ENCODE measurements at places on chromosomes 12 and 14. TPM values are rescaled to one million over a fixed set of nuclear protein-coding genes. Genes with fewer than 3 reads are reported as not detected.

Gene SLC6A13
- 5.0 TPM for total RNA-seq

DNA sequence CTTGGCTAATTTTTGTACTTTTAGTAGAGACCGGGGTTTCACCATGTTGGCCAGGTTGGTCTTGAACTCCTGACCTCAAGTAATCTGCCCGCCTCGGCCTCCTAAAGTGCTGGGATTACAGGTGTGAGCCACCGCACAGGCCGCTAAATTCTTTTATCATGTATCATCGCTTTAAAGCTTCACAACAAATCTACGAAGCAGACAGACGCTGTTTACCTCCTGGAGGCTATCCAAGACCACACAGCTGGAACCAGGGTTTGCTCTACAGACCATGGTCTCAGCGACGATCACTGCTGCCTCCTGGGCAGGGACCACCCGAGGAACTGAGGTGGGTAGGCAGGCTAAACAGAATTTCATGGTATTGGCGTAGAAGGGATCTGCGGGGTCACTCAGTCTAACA, 27.2 kb downstream of the KRT80 start:
- H3K27me3 ChIP-seq = no peaks in the 10 kb centered on the region
- no peak for DNase-seq
- H3K36me3 ChIP-seq = no peaks in the 10 kb centered on the region
- peaks cover 20% of the 10 kb centered on the region for H3K4me1 ChIP-seq
- no peak overlapping the region for H3K4me3 ChIP-seq

- H3K27ac ChIP-seq = no peak overlapping the region
- H3K27me3 ChIP-seq = no peaks in the 10 kb centered on the region
- peaks cover 9% of the 10 kb centered on the region for H3K36me3 ChIP-seq
- no peak overlapping the region for H3K4me3 ChIP-seq
- no peak for DNase-seq
Measured at GRCh38 chr12:82414044-82414443, 55.7 kb downstream of the METTL25 start.

- H3K27me3 ChIP-seq = peaks cover 4% of the 10 kb centered on the region
- DNase-seq = no peak
- no peaks in the 10 kb centered on the region for H3K4me1 ChIP-seq
- no peak overlapping the region for H3K4me3 ChIP-seq
- H3K36me3 ChIP-seq = no peaks in the 10 kb centered on the region
Measured at GRCh38 chr12:5480218-5480937, 48.5 kb downstream of the NTF3 start.

- H3K27ac ChIP-seq = no peak overlapping the region
- no peaks in the 10 kb centered on the region for H3K27me3 ChIP-seq
Measured at GRCh38 chr12:10358131-10358530, 31.7 kb downstream of the KLRK1 start.

Gene CHFR
- 43.6 TPM for total RNA-seq

Gene TGM1
- total RNA-seq = 5.9 TPM

- no peak overlapping the region for H3K4me3 ChIP-seq
- no peak overlapping the region for H3K27ac ChIP-seq
- H3K36me3 ChIP-seq = no peaks in the 10 kb centered on the region
- H3K4me1 ChIP-seq = no peaks in the 10 kb centered on the region
- H3K27me3 ChIP-seq = no peaks in the 10 kb centered on the region
- peak; percentile 72 for DNase-seq
Measured at GRCh38 chr12:11486623-11487444, 91.5 kb upstream of the PRB2 start.

DNA sequence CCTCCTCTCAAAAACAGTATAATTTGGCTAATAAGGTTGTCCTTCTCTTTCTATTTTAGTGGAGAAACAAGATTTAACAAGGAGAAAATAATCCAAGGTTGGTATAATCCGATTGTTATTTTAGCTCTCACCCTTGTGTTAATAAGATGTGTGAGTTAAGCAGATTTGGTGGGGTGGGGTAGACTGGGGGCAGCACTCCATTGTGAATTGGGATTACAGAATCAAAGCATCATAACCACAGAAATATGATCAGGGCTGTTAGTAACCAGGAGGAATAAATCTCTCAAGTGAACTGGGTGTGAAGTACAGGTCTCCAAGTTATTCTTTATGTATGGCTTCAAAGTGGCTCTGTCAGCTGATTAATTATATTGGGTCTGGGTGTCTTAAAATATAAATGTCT, 10.2 kb downstream of the TIGAR start:
- H3K27ac ChIP-seq = no peak overlapping the region

- H3K27ac ChIP-seq = no peak overlapping the region
- H3K27me3 ChIP-seq = no peaks in the 10 kb centered on the region
- no peaks in the 10 kb centered on the region for H3K4me1 ChIP-seq
- H3K36me3 ChIP-seq = no peaks in the 10 kb centered on the region
- no peak for DNase-seq
- no peak overlapping the region for H3K4me3 ChIP-seq
Measured at GRCh38 chr14:30884901-30885300, 10.5 kb downstream of the COCH start.

DNA sequence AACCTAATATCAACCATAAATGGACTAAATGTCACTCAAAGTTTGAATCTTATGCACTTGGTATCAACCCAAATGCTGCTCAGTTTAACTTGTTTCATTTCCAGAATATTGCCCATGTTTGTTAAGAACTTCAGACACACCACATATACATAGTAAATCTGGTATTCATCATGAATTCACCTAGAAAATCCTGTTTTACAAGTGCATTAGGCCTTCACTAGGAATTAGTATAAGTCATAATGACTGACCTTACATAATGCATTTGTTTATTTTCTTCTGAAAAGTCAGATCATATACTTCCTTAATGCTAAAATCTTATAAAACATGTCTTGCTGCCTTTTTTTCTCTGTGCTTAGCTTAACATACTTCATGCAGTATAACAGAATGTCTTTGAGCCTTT, 66.1 kb downstream of the ABCD2 start:
- no peak overlapping the region for H3K27ac ChIP-seq
- H3K4me1 ChIP-seq = no peaks in the 10 kb centered on the region
- no peaks in the 10 kb centered on the region for H3K27me3 ChIP-seq
- no peaks in the 10 kb centered on the region for H3K36me3 ChIP-seq
- H3K4me3 ChIP-seq = no peak overlapping the region

Gene EPYC
- not detected for total RNA-seq

- H3K4me1 ChIP-seq = no peaks in the 10 kb centered on the region
- no peak overlapping the region for H3K27ac ChIP-seq
- H3K4me3 ChIP-seq = no peak overlapping the region
- peaks cover 3% of the 10 kb centered on the region for H3K36me3 ChIP-seq
- H3K27me3 ChIP-seq = no peaks in the 10 kb centered on the region
Measured at GRCh38 chr14:102916347-102917055, 6.0 kb upstream of the AMN start.

GRCh38 chr14:96058576-96059200, 19.5 kb downstream of the C14orf132 start:
- no peaks in the 10 kb centered on the region for H3K27me3 ChIP-seq
- no peak overlapping the region for H3K27ac ChIP-seq
- H3K36me3 ChIP-seq = peaks cover 3% of the 10 kb centered on the region

GRCh38 chr12:53493610-53494391, 5.5 kb downstream of the MAP3K12 start:
- H3K27ac ChIP-seq = peak overlapping the region; percentile 86
- DNase-seq = peak; percentile 24
- H3K4me3 ChIP-seq = peak overlapping the region; percentile 63
- H3K36me3 ChIP-seq = no peaks in the 10 kb centered on the region
- H3K4me1 ChIP-seq = peaks cover 54% of the 10 kb centered on the region

GRCh38 chr14:33837943-33838683, 112.8 kb downstream of the EGLN3 start:
- peaks cover 6% of the 10 kb centered on the region for H3K27me3 ChIP-seq
- H3K36me3 ChIP-seq = no peaks in the 10 kb centered on the region
